ENCODE measurements at places on chromosomes 11 and 22.

DNA sequence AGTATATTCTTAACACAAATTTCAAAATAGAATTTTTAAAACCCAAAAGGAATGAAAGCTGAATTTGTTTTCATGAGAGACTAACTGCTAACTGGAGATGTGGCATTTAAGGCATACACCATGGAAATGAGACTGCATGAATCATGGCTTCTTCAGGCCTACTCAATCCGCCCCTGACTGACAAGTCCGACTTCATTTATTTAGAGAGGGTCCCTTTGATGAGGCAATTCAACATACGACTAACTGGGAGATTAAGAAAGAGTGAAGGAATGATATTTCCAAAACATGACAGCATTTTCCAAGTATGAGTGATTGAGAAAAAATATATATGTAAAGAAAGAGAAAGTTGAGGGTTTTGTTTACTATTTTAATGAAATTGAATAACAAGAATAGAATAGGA lies 720.1 kb downstream of the DLG2 start:
- DNase-seq = peak; percentile 85

DNA sequence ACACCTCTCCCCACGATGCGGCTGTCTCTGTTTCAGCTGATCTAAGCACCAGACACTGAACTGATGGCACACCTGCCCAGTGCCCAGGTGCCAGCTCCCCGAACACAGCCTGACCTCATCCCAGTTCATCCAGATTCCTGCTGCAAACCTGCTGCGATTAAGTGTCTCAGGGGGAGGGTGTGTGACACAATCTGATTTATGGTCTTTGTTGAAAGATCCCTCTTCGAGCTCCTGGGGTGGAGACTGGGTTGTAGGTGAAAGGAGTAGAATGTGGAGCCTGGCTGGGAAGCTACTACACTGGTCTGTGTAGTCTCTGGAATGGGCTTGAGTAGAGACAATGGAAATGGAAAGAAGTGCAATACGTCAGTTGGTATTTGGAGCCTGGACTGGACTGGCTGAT lies 390.3 kb downstream of the SHANK2 start:
- DNase-seq = no peak

DNA sequence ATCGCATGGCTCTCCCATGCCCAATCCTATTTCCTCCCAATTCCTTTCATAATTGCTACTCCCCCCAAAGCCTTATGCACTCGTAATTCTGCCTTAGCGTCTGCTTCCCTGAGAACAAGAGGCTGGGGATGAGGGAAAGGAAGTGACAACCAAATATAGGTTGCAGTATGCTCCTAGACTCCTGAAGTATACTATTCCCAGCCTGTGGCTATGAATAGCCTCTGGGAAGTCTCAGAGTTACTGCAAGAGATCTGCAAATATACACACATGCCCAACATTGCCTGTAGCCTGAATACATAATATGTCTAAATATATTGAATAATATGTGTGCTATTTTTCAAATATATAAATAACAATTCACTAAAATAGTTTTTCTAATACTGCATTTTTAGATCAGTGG lies 96.1 kb upstream of the CD44 start:
- no peak for DNase-seq

DNA sequence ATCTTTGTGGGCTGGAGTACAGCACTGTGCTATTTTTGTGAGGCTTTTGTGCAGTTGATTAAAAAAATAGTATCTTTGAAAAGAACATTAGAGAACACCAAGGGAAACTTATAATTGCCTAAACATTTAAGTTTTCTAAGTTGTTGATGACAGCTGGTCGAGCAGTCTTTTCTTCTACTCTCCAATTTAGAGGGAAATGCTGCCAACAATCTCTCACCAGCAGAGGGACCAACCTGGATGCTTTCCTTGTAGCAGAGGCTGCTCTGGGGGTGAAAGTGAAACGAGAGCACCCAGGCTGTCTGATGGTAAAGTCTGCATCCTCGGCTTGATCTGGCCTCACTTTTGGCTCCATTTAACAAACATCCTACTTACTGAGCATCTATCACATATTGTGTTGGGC lies 1286.5 kb upstream of the TENM4 start:
- DNase-seq = peak; percentile 50

DNA sequence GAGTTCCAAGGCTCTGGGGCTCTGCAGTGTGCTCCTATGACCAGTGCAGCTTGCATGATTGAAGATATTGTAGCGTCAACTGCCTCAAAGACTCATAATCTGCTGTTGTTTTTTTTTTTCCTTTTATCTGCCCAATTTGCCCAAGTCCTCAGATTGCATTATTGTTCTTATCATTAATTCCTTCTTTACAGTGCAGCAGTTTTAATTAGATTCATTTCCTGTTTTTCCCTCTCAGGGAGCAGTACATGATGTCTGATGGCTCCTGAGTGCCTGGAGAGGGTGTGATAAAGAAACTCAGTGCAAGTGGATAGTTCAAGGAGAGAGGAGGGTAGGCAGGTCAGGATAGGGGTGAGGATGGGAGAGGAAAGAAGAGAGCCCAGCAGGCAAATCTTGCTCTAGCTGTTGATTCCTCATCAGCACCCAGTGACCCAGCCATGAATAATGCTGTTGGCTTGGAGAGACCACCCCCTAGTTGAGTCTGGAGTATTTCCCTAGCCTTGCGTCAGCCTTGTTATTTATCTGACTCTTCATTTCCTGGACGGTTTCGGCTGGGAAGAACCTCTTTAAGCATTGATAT lies 219.6 kb upstream of the SESN3 start:
- no peak for DNase-seq

DNA sequence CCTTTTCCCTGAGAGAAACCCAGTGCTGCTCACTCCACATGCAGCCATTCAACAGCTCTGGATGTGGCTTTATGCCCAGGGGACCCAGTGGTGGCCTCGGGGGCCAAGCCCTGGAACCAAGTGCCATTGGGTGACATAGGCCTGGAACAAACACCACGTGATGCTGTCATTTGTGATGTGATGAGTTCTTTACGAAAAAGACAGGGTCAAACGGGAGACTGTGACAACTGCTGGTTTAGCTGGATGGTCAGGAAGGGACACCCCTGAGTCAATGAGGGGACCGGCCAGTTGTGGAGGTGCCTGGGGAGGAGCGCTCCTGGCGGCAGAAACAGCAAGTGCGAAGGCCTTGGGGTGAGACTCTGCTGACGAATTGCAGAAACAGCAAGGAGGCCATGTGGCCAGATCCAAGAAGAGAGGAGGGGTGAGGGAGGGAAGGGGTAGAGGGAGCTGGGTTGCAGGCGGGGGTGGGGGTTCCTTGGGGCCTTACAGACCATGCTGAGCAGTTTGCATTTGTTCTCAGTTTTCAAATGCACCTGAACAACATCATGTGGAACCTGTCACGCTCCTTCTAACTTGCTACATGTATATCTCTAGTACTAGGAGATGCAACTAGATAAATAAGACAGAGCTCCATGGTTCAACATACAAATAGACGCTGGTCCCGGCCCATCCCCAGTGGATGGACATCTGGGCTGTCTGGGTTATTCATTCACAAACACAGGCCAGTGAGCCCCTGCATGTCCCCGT lies 56.1 kb downstream of the IGLL5 start:
- no peak for DNase-seq

GRCh38 chr11:24264868-24265267 lies 232.0 kb upstream of the LUZP2 start:
- no peak for DNase-seq

GRCh38 chr22:50045211-50046018 lies 12.7 kb downstream of the TTLL8 start:
- no peak for DNase-seq

DNA sequence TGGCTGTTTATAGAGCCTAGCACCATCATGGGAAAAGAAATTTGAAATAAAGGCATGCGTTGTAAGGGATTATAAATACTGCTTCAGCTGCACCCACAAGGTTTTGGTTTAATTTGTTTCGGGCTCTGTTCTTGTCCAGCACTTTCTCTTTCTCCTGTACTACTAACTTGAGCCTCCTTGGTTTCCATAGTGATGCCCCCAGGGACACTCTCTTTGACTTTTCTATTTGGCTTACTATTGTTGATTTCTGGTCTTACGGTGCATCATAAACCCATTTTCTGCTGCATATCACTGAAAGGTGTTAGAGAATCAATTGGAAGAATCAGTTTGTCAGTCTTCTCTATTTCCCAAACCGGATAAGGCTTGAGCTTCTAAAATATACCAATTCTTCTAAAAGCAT lies 1674.3 kb upstream of the RAG2 start:
- DNase-seq = no peak

DNA sequence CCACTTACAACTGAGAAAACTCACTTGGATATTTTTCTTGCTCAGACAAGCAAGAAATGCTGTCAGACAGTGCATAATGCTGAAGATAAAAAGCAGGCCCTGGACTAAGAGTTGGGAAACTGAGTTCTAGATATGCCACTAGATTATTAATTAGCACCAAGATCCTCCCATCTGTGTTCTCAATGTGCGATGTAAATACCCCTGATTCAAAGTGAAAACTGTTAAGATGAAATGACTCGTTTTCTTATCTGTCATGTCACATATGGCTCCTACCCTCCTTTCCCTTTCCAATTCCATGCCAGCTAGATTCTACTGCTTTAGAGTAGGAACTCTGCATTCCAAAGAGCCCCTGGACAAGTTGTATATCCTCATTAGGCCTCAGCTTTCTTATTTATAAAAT lies 88.9 kb upstream of the CLNS1A start:
- DNase-seq = no peak
